Natural killer cell treated with Interleukin-12 subunit alpha and Interleukin-12 subunit beta and Interleukin-15 and Interleukin-18, amount 100 ng/mL, for 72 hours (primary cell): ENCODE measurements at places on chromosomes 11 and 22. TPM values are rescaled to one million over a fixed set of nuclear protein-coding genes. Genes with fewer than 3 reads are reported as not detected.

- DNase-seq = no peak
These were observed 59.0 kb downstream of the ARL14EP start for GRCh38 chr11:30381879-30382278.

- no peak for DNase-seq
These were observed 1.9 kb upstream of the ANO5 start for GRCh38 chr11:22190827-22191463.

Gene APOA1
- not detected for total RNA-seq

Gene SIK2
- total RNA-seq = 8.8 TPM

GRCh38 chr11:64935359-64936081 is at the start of gene GPHA2:
TSS of gene GPHA2 (minus strand) at chr11:64935893. CDS start at chr11:64935460, 433 bp downstream.
- no peak for DNase-seq

DNA sequence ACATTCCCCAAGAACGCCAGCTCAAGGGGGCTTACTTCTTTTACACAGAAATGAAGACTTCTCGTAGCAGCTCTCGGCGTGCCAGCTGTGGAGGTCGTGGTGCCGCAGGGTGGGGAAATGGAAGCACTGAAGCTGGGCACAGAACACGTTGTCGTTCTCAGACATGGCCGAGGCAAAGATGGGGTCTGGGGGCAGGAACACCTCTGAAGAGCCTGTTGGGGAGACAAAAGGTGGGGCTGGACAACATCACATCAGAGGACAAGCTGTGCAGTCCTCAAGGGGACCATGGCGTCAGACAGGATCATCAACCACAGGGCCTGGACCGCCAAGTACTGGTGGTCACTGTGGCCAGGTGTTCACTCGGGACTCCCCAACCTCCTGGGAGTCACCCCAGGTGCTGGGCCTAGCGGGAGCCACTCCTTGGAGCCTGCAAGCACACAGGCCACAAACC is 65.2 kb downstream of the DGCR2 start:
- peak; percentile 56 for DNase-seq

DNA sequence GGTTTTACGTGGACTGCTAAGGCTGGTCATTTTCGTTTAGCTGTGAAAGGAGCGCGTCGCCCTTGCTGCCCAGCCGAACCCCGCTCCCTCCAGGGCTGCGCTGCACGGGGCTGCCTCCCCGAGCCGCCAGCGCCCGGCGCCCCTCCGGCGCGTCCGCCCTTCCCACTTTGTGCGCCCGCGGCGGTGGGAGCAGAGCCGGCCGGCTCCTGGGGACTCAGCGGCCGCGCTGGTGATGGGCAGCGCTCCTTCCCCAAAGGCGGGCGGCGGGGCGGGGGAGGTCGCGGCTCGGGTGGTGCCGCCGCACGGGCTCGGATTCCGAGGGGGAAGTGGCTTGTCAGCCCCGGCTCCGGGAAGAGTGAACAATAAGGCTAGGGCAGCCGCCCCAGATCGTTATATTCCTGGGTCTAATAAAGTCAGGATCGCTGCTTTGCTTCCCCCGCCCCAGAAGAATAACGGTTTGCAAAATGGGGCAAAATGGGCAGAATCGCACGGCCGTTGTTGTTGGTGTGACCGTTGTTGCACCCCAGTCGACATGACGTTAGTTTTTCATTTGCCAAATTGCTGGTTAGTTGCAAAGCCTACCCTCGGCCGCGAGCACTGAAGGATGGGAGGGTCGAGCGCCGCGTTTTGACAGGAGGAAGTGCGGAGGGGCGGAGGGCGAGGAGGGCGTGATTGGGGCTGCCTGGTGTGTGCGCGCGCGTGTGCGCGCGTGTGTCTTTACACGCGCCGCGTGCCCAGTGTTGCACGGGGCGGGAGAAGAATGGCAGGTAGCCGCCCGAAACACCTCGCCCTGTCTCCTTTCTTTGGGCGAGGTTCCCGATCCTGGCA is 745 bp downstream of the NCAM1 start:
- peak; percentile 73 for DNase-seq

- no peak for DNase-seq
These were observed 10.2 kb downstream of the DKK3 start for GRCh38 chr11:11998091-11998781.

Gene GPR83
- total RNA-seq = 0.31 TPM

- DNase-seq = no peak
These were observed 160.7 kb downstream of the SOX6 start for GRCh38 chr11:16195651-16196050.

Gene MIOX
- total RNA-seq = not detected
